ENCODE measurements at places on chromosomes 1 and 21. TPM values are rescaled to one million over a fixed set of nuclear protein-coding genes. Genes with fewer than 3 reads are reported as not detected.
A peak's percentile ranks its signal among the peaks of the same experiment; 100 is the strongest.

- peak; percentile 95 for ATAC-seq
Measured at GRCh38 chr1:151130987-151131586, 15.3 kb downstream of the SEMA6C start.

GRCh38 chr1:232628335-232629249 lies 1.3 kb downstream of the SIPA1L2 start:
- no peak for ATAC-seq

DNA sequence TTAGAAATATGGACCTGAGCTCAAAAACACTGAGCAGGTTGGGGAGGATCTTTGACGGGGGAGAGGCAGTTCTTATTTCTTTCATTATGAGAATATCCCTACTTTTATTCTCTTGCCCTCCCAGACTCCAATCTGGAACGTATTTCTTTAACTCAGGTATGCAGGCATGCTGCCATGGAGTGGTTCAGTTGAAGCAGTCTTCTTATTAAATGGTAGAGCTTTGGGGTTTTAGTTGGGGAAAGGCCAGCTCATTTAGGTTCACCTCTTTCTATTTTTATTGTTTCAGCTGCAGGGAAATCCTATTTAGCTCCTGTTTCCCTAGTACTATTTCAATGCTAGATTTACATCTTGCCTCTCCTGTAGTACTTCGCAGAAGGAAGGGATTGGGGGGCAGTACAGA lies 198.9 kb downstream of the TTLL7 start:
- no peak for ATAC-seq

DNA sequence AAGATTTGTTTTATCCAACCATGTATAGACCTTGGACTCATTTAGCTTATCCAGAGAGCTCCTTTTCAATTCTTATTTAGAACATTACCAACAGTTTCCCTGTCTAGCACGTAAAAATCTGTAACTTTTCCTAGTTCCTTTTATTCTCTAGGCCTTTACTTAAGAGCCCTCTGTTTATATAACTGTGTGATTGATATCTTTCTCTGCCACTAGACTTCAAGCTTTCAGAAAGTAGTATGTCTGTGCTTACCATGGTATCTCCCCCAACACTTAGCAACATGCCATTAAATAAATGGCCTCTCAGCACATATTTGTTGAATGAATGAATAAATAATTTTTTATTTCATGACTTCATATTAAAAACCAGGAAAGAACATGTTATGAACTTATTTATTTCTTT lies 209.4 kb downstream of the PTPRC start:
- ATAC-seq: no peak

DNA sequence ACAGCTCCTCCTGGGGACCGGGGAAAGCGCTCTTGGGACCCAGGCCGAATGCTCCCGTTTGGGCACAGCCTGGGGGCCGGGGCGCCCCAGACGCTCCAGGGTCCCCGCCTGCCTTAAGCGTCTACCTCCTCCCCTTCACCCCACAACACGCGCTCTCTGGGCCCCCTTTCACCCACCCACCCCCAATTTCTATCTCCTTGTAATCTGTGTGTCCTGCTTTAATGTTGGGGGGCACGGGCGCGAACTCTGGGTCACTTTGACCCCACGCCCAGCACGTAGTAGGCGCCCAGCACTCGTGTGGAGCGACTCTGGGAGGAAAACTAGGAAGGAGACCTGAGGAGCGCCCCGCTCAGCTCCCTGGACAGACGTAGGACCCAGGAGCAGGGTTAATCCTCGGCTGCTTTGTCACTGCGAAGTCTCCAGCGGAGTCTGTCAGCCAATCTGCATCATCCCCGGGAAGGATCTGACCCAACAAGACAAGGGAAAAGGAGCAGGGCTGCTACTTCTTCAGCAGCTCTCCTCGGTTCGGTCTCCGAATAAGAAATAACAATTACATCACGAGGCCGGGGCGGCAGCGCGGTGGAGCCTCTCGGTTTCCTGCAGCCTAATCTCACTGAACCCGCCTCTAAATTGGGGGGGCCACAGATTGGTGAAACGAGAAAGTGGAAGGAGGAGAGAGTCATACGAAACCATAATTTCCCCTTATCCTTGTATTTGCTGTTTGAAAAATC lies 757 bp upstream of the NRIP1 start:
- peak; percentile 46 for ATAC-seq

GRCh38 chr21:19921211-19921610 lies 1077.0 kb upstream of the NCAM2 start:
- no peak for ATAC-seq

DNA sequence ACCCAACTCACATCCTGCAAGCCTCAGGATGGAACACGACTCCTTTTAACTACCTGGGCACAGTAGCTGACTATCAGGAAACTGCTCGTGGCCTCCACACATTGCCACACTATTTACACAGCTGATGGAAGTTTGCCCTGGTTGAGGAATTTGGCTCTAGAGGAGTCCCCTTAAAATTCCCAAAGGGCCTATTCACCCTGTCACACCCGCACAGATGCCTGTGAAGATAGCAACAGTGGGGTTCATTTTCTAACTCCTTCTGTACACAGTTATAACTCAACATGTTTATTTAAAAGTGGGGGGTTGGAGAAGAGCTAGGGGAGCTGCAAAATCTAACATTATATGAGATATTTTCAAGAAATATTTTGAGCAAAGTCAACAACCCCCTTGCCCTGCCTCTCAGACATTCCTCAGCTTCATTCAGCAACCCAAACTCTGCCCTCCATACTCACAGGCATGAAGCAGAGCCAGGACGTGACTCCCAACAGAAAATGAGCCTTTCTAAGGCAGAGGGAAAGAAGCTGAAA lies 35.8 kb upstream of the CCN1 start:
- ATAC-seq: no peak

DNA sequence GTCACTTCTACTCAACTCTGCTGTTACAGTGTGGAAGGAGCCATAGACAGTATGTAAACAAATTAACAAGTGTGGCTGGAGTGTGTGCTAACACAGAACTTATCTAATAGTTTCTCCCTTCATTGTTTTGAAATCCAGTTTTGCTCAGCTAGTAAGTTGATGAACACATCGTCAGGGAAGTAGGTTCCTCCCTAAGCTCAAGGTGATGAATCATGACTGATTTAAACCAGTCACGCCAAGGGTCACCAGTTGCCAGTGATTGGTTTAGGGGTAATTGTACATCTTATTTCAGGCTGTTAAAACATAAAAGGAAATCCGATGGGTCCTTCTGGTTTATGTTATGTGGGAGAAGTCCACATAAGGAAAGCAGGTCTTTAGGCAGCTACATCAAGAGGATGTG lies 97.0 kb upstream of the CHODL start:
- ATAC-seq: peak; percentile 90

GRCh38 chr1:51421964-51422363 lies 91.6 kb upstream of the TTC39A start:
- no peak for ATAC-seq

DNA sequence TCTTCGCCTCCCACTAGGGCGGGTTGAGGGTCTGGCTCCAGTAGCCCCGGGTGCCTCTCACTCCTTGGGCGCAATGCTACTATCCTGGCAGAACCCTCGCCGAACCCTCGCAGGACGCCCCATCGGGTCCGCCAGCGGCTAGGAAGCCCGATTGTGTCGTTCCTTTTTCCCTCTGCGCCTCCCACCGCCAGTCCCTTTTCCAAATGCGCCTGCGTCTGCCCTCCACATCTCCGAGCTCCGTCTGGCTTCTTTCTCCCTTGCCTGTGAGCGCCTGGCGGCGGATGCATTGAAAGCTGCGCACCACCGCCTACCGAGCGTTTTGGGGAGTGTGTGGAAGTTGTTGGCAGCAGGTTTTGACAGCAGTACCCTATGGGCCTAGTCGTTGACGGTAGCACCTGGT lies 1.0 kb upstream of the DIRAS3 start:
- peak; percentile 63 for ATAC-seq

The RIMS3 gene
- total RNA-seq: 2.2 TPM

The SLC9C2 gene
- 0.12 TPM for total RNA-seq

- ATAC-seq: no peak
Measured at GRCh38 chr21:34157521-34157920, 84.1 kb downstream of the MRPS6 start.

GRCh38 chr1:30774550-30775432 lies 17.2 kb upstream of the LAPTM5 start:
- no peak for ATAC-seq

DNA sequence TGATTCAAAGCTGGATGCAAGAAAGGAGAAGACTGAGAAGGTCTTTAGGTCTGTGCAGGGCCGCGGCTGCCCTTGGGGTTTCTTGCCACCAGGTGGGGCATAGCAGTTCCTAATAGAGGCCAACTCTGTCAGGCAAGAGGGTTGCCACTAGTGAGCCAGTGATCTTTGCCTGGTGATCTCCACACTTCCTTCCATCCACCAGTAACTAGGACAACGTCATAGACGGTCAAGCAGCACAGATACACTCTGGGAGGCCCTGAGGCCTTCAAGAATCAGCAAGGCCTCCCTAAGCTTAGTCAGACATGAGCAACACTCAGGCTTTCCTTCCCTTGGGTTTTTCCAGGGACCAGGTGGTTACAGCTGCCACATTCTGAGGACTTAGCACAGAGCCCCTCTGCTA lies 32.9 kb upstream of the ATP2B4 start:
- ATAC-seq: peak; percentile 49

The RGSL1 gene
- total RNA-seq: not detected

DNA sequence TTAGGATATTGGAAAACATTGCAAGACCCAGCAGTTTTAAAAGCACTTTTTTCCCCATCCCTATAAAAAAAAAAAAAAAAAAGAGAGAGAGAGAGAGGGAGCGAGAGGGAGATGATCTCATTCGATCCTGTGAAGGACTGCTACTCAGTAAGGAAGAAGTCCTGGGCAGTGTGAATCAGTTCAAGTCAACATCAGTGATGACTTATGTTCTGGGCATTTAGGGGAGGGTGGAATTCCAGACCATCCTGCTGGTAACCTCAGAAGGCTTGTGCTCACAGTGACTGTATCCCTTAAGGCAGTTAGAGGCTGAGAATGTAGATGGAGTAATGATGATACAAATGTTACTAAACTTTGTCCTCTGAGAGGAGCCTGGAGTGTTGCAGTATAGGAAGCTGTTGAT lies 151.4 kb downstream of the TGFB2 start:
- ATAC-seq: peak; percentile 95

DNA sequence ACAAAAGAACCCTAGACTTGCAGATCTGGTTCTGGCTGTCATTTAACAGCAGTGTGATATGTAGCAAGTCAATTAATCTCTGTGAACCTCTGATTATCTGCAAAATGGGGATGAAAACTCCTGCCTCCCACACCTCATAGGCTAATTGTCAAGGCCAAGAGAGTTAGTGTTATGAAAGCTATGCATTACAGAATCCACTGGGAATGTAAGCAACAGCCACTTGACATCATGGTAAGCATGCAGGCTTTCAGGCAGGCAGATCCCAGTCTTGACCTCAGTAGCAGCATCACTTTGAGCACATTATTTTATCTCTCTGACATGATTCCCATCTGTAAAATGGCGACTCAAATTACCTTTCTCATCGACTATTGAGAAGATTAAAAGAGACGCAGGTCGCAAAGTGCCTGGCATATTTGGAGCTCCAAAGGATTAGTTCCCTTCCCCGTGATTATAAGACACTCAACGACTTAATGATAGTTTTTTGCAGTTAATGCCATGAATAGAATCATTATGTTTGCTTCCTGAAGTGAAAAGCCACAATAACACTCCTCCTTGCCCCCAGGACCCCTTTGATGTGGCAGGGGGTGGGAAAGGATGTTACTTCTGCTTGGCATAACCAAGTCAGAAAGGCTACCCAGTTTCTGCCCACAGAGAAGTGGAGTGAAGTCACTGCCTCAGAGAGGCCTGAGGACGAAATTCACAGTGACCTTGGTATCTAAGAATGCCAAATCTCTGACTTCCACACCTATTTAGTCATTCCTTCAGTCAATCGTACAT lies 273.0 kb upstream of the NFIA start:
- ATAC-seq: no peak

GRCh38 chr1:202665417-202665816 lies 44.8 kb downstream of the SYT2 start:
- ATAC-seq: no peak

The FABP3 gene
- total RNA-seq: 0.36 TPM

- ATAC-seq: no peak
Measured at GRCh38 chr1:201331166-201331565, 46.3 kb downstream of the TNNT2 start.

The IGSF21 gene
- total RNA-seq: not detected

GRCh38 chr1:8477983-8478362 lies 160.1 kb downstream of the SLC45A1 start:
- ATAC-seq: no peak

- ATAC-seq: no peak
Measured at GRCh38 chr1:160326418-160326817, 16.6 kb downstream of the COPA start.

DNA sequence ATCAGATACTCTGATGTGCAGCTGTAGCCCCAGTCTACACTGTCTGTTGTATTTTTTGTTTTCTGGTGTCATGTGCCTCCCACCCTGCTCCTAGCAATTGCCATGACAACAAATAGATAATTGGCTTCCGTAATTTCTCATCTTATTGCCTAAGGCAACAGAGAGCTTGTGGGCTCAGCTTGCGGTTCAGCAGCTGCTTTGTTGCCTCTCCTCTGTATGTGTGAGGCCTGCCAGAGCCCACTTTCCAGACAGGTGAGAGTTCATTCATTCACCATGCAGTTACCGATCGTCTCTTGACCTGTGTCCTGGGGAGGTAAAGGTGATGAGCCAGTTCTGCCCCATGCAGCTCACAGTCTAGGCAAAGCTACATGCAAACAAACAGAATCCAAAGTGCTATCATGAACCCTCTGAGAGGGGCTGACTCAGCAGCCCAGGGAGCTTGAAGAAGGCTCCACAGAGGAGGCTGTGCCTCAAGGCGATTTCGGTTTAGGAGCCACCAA lies 11.9 kb downstream of the LGALS8 start:
- ATAC-seq: no peak

GRCh38 chr1:157043685-157044084 lies 1.9 kb downstream of the ARHGEF11 start:
- ATAC-seq: no peak

The KLHDC9 gene
- total RNA-seq: 4.5 TPM

GRCh38 chr1:231318015-231318355 lies 19.7 kb downstream of the EXOC8 start:
- ATAC-seq: no peak

DNA sequence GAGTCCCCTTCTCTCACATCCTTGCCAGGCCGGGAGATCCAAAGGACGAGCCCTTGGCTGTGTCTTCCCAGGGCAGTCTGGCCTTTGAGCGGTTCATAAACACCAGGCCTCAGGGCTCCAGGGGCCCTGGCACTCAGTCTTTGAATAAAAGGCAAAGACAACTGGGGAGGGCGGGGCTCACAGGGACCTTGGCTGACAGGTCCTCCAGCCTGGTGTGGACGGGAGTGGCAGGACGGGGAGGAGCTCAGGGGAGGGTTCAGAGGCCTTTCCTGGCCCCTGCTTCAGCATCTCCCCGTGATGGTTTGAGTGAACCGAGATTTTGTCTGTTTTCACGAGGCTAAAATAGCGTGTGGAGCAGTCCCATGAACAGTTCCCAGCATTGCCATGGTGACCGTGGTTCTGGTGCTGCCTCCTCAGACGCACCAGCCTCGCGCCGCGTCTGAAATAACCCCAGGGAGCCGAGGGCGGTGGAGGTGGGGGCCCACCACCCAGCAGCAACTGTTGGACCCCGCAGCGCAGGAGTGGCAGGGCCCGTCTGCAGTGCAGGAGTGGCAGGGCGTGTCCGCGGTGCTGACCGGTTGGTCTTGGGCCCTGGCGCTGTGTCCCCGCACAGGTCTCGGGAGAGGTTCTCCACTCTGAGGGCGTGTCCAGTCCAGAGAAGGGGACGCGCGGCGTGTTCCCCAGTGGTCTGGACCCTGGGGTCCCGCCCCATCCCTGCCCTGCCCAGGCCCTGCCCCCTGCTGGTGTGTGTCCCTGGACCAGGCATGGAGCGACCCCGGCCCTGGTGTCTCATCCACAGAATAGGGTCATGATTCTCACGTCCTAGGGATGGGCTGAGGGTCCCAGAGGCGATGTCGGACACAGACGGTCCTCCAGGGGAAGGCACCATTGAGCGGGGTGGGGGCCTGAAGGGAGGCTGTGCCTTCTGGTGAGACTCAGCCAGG lies 7.1 kb upstream of the PRKCZ start:
- peak; percentile 29 for ATAC-seq

All from esophagus mucosa (tissue), 1 donor.